T47D (cell line): ENCODE measurements at places on chromosomes 13 and 19.

GRCh38 chr13:95644601-95645052 lies at the start of gene DZIP1:
Gene DZIP1 (minus strand): TSS chr13:95644706. CDS start chr13:95642029, 2,677 bp downstream.
- no peak for DNase-seq

GRCh38 chr19:7500811-7501450 lies 12.1 kb upstream of the PEX11G start:
- DNase-seq: peak; percentile 93

GRCh38 chr13:61546413-61546812 lies 130.8 kb upstream of the PCDH20 start:
- no peak for DNase-seq

DNA sequence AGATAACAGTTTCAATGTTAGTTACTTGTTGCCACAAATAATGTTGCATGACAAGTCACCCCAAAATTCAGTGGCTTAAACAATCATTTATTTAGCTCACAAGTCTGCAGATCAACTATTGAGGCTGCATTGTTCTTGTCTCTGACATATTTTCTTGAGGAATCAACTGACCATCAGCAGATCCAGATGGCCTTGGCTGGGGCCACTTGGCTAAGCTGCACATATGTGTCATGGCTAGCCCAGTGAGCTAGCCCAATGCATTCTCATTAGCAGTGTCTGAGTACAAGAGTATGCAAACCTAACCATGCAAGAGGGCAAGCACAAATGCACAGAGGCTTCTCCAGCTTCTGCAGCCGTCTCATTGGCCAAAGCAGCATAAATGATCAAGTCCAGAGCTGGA lies 180.4 kb downstream of the DNAJC15 start:
- DNase-seq: no peak

DNA sequence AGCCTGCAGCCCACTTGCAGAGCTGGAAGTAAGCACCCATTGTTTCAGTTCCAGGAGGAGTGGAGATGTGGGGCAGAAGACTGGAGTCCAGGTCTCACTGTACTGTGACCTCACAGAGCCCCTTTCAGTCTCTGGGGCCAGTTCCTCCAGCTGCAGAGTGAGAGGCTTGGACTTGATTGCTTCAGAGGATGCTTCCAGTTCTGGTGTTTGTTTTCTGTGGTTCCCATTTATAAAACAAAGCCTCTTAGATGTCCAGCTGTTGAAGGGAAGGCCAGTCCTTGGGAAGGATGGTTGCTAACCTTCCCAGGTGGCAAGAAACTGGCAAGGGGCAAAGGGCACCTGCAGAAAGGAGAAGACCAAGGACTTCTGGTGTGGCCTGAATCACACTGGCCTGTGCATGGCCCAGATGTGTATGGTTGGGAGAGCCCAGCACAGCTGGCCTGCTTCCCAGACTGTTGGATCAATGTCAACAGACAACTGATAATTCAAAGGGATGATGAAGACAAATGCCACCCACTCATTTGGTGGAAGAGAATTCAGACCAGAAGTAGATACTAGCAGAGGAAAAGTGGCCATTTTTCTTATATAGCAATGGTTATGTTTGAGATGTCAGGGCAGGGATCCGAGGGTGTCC lies 218.5 kb downstream of the ZNF536 start:
- no peak for DNase-seq

- no peak for DNase-seq
Measured at GRCh38 chr13:53863520-53863919, 834.9 kb downstream of the OLFM4 start.

- DNase-seq: no peak
Measured at GRCh38 chr13:24043590-24044350, 116.8 kb upstream of the SPATA13 start.

- DNase-seq: no peak
Measured at GRCh38 chr19:2724148-2724557, 3.0 kb upstream of the DIRAS1 start.

- DNase-seq: no peak
Measured at GRCh38 chr13:30355384-30355699, 48.0 kb upstream of the KATNAL1 start.

- DNase-seq: no peak
Measured at GRCh38 chr19:17775991-17776803, 18.7 kb upstream of the B3GNT3 start.

DNA sequence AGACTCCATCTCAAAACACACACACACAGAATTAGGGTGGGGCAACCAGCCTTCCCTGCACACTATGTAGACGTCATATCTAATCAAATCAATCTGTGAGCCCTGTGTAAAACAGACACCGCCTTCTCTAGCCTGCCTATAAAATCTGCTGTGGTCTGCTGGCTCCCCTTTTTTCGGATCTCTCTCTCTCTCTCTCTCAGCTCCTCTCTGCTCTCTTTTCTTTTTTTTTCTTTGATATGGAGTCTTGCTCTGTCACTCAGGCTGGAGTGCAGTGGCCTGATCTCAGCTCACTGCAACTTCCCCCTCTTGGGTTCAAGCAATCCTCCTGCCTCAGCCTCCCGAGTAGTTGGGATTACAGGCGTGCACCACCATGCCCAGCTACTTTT lies 11.8 kb upstream of the CD70 start:
- no peak for DNase-seq

DNA sequence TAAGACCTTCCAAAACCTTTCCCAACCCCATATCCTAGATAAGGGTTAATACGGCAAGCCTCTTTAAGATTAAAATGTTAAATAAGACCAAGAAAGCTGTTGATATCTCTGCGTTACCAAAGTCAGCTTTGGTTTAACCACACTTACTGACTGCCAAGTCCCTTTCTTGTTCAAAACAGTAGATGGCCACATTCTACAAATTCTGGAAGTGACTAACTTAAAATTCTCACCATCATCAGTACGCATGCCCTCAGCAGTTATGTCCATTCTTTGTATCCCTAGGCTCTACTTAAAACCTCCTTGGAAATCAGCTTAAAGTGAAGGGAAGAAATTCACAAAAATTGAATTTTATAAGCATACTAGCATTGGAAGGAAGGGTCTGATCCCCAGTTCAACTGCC lies 23.6 kb downstream of the SOHLH2 start:
- no peak for DNase-seq
